Activated B cell treated with CpG ODN at 0.5 μM for 24 hours (primary cell): ENCODE measurements at places on chromosomes 11 and 22.
A peak's percentile ranks its signal among the peaks of the same experiment; 100 is the strongest.

DNA sequence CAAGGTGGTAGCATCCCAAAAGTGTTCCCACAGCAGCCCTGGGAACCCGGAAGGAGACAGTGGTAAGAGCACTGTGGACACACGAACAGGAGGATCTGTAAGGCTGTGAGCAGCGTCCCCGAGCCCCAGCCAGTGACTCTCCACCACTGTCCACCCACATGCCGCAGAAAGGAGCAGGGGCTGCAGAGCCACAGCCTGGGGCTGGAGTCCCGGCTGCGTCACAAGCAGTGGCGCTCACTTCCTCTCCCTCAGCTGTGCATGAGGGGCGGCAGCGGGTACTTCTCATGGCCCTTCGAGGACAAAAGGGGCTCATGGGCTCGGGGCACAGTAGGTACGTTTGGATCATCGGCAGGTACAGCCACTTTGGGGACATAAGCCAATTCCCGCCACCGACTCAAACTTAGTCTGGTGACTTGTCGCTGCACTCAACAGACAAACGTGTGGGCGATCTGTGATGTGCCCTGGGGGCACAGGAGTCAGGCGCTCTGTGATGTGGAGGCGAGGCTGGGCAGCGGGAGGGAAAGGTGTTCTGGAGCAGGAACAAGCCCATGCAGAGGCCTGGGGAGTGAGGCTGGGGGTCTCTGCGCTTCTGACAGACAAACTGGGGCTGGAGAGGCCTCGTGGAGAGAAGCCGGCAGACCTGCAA is 68.5 kb downstream of the SCUBE1 start:
- no peak for DNase-seq

DNA sequence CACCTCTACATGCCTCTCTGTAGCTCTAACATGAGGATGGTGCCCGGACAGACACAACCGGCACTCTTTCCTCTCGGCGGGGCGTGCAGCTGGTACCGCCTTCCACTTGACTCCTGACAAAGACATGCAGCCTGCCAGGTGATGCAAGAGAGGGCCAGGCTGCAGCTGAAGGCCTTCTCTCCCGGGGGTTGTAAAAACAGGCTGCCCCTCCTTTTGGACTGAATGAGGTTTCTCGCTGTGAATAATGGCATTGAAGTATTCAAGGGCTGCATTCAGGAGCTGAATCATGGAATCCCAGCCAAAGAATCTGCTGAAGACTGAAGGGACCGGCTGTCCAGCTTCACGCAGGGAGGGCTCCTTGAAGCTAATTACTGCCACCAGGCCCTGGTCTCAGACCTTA is 110.9 kb downstream of the GALNT18 start:
- DNase-seq: no peak

- no peak for DNase-seq
Observed at GRCh38 chr11:71252269-71252769, at the start of gene SHANK2. Gene SHANK2, minus strand, starts transcription at chr11:71252577. Its CDS starts 105,251 bp downstream, at chr11:71147326.

DNA sequence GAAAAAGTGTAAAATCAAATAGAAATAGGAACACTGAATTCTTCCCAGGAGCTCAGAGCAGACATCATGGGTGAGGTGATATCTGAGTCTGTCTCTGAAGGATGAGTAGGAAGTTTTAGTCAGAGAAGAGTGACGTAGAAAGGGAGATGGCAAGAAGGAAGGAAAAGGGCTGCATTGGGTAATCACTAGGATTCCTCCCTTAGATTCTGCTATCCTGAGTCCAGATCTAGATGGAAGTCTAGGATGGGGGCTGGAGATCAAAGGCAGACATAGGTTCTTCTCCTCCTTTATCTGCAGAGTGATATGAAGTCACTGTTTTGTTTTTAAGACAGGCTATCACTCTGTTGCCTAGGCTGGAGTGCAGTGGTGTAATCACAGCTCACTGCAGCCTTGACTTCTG is 30.4 kb downstream of the POU2F3 start:
- no peak for DNase-seq

- DNase-seq: no peak
Observed at GRCh38 chr11:47507563-47508239, 45.2 kb downstream of the CELF1 start.

- DNase-seq: no peak
Observed at GRCh38 chr22:44972363-44973083, 37.3 kb downstream of the PHF21B start.

- no peak for DNase-seq
Observed at GRCh38 chr11:48087422-48087821, 107.1 kb downstream of the PTPRJ start.

DNA sequence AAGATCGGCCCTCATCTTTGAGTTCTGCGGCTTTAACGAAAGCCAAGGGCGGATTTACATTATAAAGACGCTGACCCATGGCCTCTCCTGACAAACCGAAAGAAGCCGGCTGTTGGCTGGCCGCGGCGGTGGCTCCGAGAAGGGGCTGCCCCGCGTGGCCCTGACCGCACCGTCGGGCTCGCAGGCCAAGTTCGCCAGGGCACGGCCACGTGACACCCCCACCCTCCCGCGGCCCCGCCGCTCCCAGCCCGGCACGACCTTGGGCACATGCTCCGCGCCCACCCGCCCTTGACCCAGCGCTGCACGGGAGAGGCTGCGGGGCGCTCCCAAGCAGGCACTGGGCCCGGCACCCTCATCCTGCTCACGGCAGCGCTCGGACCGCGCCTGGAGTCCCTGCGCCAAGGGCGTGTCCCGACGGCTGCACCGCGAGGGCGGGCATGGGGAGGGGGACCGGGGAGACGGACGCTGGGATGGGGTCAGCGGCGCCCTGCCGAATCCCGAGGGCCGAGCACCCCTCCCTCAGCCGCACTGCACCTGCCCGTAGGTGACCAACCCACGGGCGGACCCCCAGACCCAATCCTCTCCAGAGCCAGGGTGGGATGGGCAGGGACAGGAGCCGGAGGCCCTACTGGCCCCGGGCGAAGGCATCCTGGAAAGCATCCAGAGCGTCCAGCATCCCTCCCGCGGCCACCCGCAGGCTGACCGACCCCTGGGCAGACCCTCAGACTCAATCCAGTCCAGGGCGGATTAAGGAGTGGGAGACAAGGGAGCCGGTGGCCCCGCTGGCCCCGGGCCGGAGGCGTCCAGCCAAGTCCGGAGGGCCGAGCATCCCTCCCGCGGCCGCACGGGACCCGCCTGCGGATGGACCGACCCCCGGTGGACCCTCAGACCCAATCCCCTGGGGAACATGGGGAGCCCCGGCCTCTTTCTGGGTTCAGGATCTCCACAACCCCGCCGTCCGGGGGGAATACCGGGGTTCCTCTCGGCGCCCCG is 759 bp downstream of the CPT1A start:
- DNase-seq: peak; percentile 47

DNA sequence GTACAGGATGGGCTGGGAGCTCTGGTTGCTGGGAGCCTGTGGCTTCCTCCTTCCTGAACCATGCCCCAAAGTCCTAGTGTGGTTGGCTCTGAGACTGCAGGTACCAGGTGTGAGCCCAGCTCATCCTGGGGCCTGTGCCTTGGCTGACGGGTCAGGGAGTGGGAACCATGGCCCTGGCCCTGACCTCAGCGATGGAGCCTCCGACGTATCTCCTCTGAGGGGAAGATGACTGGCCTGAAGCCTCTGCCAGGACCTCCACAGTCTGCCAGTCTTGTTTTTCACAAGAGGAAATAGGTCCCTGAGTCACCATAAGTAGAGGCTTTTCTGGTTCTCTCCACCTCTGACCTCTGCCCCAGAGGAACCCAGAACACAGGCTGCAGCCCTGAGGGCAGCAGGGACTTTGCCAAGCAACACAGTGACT is 3.4 kb downstream of the RCE1 start:
- DNase-seq: peak; percentile 9

DNA sequence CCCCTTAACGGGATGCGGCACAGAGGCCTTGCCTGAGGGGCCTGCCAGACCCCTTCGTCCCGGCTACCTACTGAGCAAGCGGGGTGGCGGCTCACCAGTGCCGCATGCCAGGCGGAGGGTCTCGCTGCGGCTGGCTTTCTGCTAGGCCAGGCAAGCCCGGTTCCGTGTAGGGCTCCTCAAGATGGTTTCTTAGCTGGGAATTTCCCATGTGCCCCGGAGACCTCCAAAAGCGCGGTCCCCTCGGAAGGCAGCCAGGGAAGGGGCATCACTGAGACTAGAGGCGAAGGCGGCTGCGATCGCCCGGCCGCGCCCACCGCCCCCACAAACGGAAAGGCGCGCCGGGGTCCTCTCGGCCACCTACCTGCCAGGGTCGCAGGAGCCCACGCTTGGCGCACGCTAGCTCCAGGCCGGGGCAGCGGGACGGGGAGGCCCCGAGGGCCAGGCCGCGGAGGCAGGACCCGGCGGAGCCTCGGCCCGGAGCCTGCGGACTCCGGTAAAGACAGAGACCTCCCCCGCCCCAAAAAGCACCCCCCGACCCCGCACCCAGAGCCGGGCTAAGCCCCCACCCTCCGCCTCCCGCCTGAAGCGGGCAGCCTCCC is 23.8 kb downstream of the MICAL3 start:
- DNase-seq: peak; percentile 57

GRCh38 chr11:66749091-66749490 is 20.1 kb upstream of the SPTBN2 start:
- no peak for DNase-seq

DNA sequence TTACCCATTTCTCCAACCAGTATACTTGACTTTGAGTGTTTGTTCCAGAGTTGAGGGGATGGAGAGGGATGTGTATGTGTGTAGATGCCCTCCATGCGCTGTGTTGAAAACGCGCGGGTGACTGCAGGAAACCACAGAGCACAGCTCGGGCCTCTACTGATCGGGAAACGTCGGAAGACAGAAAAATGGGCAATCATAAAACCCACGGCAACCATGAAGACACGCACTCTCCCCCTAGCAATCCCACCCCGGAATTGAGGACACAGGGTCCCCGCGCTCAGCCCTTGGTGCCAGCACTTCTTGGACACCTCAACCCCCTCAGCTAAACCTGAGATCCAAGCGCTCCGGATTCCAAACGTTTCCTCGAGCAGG is 251 bp upstream of the UQCC3 start:
- DNase-seq: no peak

- DNase-seq: peak; percentile 7
Observed at GRCh38 chr22:47190276-47190956, 428.0 kb downstream of the TBC1D22A start.

GRCh38 chr11:94734563-94735275 is 33.4 kb upstream of the AMOTL1 start:
- no peak for DNase-seq

GRCh38 chr11:2774173-2775082 is 74.6 kb upstream of the KCNQ1OT1 start:
- DNase-seq: peak; percentile 14

- DNase-seq: no peak
Observed at GRCh38 chr11:3375552-3375951, 3.4 kb downstream of the ZNF195 start.

DNA sequence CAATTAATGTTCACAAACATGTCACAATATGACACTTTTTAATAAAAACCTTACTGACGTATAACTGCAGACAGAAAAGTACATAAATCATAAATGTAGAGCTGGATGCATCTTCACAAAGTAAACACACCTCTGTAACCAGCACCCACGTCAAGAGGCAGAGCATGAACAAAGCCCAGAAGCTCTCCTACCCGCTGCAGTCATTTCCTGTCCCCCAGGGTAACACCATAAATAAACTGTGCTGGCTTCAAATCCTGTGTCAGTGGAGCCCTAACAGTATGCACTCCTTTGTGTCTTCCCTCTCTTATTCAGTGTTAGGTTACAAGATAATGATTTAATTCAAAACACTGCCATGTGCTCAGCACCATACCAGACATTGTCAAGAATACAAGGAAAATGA is 5.7 kb downstream of the SYT13 start:
- DNase-seq: no peak

DNA sequence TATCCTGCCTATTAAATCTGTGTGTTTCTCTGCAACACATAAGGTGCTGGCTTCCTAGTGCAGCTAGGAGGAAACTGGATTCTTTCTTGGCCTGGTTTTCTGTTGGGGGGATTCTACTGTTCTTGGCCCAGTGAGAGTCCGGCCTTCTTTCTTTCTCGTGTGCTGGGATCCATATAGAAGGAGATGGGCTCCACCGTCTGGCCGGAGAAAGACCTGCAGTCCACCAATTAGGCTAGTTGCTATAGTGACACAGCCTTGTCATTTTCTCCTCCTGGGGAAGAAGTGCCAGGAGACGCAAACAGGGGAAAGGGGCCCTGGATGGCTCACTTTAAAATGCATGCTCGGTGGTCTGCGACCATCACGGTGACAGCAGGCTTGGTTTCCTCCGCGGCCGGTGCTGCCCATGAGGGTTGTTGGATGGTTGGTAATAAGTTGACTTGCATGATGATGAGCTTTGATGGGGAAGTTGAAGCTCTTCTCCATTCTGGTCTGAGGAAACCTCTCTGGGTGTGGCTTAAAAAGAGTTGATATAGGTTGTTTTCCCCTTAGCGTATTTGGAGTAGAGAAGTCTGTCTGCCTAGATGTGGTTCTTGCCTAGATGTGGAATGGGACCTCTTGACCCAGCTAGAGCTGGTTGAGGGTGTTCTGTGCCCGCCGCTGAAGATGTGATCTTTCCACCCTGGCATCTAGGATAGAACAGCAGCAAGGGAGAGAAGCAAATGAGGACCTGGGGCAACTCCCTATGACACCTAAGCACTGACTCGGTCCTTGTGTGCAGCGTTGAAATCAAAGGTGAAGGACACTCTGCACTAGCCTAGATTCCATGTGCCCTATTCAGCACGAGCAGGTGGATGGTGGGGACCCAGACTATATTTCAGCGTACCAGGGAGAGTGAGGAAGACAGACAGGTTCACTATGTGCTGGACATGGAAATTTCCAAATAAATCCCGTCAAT is 1335.0 kb downstream of the BRD1 start:
- DNase-seq: peak; percentile 32

- no peak for DNase-seq
Observed at GRCh38 chr11:70477609-70478008, 79.3 kb downstream of the CTTN start.

GRCh38 chr11:113908098-113908497 is 3.5 kb downstream of the HTR3B start:
- no peak for DNase-seq

DNA sequence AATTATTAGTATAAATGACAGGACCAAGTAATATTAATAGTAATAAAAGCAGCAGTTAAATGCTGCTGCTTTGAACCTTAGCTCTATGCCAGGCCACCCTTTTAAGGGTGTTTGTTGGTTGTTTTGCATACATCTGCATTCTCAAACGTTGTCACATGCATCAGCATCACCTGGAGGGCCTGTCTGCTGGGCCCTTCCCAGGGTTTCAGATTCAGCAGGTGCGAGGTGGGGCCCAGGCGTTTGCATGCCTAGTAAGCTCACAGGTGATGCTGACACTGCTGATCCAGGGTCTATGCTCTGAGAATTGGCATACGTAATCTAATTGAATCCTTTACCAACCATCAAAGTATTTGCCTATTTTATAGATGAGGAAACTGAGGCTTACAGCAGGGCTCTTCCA is 246.5 kb downstream of the CADM1 start:
- DNase-seq: no peak

- DNase-seq: no peak
Observed at GRCh38 chr22:28597665-28598064, 82.0 kb downstream of the TTC28 start.

DNA sequence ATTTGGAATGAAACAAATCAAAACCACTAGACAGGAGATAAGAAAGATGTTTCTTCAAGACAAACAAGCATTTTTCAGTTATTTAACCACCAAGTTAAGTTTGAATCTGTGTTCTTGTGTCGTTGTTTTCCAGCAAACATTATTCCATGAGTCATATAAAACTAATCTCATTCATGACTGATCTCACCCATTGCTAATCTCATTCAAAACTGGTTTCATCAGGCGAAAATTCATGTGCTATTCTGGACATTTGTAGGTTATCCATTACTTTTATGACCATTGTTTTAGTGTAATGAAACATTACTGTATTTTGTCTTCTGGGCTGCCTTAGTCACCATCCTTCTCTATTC is 221.8 kb downstream of the DDX10 start:
- DNase-seq: no peak
